ENCODE measurements at places on chromosomes 1 and 21.

DNA sequence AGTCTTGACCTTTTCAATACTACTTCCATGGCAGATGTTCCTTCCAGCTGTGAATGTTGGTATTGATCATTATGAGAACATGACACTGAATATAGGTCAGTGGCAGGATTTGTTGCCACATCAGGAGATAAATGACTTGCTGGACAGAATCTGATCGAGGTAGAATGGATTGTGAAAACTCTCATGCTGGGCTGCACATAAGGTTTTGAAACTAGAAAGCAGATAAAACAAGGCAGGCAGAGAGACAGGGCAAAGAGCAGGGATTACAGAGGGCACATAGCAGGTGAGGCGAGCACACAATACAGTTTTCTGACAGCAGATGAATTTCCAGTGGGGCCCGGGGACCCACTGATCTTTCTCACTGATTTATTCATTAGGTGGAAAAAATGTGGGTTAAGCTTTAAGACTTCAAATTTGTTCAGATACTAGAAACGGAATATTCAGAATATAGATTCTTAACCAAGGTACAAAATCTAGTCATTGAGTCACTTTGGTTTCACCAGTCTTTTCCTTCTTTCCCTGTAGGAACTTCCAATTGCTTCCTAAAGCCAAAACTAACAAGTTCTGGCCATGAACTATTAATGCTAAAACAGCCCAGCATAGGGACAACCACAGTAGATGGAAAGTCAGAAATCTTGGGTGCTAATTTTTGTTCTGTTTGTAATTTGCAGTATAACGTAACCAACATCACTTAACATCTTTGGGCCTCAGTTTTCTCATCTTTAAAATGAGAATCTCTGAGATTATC lies 296.0 kb upstream of the PTBP2 start:
- DNase-seq: no peak

DNA sequence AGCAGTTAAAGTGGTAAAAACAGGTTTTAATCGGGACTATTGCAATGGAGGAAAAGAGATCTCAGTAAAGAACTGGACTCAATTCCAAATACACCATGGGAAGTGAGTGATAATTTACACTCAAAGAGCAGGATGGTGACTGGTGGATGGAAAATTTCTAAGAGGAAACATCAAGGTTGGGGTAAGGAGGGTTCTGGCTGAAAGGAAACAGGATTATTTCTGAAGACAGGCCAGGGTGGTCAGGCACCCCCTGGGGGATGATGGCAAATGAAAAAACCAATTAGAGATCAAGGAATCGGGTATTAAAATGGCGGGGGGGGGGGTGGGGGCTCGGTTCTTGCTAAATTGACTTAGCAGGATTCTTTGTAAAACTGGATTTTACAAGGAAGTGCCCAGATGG lies 12.3 kb upstream of the HSD11B1 start:
- DNase-seq: no peak

DNA sequence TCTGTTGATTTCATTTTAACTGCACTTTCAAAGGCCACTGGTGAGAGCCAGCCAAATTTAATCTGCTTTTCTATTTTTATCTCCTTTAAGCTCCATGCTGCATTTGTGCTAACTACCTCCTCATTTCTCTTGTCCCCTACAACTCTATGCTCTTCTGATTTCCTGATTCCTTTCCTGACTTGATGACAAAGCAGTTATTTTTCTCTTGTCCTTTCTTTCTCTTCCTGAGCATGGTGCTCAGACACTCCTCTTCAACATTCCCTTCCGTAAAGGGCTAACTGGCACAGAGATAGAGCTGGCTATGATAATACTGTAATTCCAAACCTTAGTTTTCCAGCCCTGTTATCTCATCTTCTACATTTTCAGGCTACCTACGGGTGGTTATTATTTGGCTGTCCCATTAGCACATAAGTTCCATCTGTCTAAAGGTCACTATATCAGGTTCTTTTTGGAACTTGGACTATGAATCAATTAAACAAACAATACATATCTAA lies 6.8 kb upstream of the BCAS2 start:
- DNase-seq: no peak

DNA sequence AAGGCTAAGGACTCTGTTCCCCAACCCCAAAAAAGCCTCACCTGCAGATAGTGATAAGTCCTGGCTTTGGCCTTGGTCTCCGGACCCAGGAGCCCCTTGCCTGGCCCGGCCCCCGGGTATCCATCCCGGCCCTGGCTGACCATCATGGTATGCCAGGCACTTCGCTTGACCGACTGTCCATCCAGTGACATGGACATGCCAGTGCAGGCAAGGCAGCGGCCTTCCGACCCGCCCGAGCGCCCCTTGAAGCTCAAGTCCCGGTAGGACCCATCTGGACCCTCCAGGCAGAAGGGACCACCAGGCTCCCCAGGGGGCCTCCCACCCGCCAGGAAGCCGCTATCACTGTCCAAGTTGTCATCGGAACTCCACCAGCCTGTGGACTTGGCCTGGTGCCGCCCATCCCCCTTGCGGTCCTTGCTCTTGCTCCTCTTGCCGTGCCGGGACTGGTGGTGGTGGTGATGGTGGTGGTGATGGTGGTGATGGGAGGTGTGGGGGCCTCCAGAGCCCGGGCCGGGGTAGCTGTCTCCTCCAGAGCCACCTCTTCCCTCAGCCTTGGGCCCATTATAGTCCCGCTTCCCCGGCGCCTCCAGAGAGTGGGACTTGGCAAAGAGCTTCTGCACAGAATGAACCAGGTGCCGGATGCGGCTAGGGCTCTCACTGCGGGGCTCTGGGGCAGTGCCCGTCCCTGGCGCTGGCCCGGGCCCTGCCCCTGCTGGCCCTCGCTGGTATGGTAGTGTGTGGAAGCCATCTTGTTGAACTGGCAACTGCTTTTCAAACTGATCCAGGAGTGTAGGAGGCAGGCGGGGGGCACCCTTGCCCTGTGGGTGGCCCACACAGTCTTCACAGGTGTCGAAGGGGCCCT lies 25.0 kb downstream of the DLGAP3 start:
- DNase-seq: no peak

- DNase-seq: peak; percentile 91
Measured at GRCh38 chr1:16206547-16207317, 5.7 kb downstream of the ARHGEF19 start.

DNA sequence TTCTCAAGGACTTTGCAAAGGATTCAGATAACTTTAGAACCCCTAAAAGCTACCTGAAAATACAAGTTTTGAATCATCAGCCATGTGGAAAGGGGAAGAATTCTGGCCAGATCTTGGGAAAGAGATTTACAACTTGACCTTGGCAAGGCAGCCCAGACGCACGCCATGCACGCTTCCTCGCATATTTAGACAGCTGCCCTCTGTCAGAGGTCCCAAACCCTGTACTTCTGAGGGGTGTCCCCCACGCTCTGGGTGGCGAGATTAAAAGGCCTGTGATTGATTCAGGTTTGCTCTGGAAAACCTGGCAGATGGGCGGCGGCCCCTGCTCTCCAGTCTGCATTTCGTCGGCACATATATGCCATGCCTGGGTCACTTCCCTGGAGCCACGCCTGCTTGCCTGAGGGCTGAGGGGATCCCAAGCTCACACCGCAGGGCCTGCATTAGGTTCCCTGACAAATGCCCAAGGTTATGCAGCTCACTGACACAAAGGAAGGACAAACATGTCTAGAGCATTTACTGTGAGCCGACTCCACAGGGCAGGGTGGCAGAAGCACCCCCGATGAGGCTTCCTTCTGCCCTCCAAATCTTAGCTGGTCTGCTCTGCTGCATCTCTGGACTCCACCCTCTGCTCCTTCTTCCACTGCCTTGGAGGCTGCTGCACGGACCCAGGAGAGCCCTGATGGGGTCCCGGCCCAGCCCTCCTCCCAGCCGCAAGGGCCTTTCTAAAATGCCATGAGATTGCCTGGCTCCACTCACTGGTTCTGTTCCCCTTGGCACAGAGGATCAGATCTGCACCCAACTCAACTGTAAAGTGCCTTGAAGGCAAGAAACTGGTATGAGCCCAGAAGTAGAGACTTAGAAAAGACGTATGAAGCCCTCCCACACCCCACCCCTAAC lies 103.9 kb downstream of the BCAR3 start:
- no peak for DNase-seq

DNA sequence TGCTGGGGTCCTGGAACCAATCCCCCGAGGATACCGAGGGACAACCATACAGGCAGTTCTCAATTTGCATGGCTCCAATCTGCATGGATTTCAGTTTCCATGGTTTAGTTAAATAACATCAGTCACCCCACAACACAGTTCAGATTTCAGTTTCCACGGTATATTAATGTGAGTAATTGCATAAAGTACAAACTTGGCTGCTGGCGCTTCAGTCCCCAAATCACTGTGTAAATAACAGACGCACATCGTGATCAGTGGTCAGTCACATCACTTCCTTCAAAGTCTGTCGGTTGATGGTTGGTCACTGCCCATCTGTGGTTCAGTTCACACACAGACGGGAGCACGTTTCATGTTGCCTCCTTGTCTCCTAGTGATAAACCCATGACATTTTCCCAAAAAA lies 66.4 kb upstream of the LPGAT1 start:
- DNase-seq: peak; percentile 45

DNA sequence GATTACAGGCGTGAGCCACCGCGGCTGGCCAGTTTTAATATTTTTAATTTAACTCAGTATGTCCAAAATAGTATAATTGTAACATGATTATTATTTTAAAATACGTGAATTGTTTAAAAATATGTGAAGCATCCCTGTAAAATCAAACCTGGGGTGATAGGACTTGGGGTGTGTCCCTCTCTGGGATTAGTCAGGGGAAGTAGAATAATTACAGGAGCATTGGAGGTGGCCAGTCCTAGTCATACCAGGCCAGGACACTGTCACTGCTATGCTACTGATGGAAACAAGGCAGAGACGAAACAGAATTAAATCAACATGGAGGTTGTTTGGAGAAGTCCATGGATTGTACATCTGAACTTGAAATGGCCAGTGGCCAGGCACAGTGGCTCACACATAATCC lies 16.8 kb downstream of the SZRD1 start:
- no peak for DNase-seq

- DNase-seq: no peak
Measured at GRCh38 chr1:150106341-150106740, 38.8 kb downstream of the VPS45 start.

GRCh38 chr1:234559152-234559901 lies 50.7 kb downstream of the IRF2BP2 start:
- DNase-seq: peak; percentile 73

DNA sequence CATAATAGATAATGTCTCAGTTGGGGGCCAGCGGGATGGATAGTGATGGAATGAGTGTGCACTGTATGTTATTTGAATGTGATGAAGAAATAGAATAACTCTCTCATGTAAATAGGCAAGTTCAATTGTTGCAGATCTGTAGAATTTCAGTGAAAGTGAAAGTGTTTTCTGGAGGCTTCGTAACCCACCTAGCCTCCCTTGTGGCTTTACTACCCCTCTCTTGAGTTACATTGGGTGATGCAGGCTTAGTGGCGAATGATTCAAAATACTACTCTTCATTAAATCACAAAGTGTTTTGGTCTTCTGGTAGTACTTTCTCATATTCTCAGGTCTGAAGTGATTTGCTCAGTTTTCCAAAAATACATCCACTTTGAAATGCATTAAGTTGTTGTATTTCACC lies 411.9 kb downstream of the ZP4 start:
- DNase-seq: no peak

- no peak for DNase-seq
Measured at GRCh38 chr1:89347296-89347695, 16.6 kb upstream of the GBP6 start.

GRCh38 chr1:8873506-8874229 lies 4.8 kb downstream of the ENO1 start:
- DNase-seq: no peak

DNA sequence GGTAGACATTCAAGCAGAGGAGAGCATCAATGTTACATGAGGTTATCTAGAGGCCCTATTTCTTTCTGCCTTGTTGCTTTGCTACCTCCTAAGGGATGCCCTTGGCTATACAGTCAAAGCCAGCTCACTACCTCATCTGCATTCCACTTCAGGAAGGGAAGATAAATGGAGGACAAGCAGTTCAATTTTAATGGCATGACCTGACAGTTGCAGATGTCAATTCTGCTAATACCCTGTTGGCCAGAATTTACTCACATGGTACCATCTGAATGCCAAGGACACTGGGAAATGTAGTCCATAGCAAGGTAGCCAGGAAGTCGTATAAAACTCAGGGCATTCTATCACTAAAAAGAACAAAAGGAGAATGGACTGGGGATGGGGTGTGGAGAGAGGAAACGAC lies 31.5 kb downstream of the PALMD start:
- no peak for DNase-seq

DNA sequence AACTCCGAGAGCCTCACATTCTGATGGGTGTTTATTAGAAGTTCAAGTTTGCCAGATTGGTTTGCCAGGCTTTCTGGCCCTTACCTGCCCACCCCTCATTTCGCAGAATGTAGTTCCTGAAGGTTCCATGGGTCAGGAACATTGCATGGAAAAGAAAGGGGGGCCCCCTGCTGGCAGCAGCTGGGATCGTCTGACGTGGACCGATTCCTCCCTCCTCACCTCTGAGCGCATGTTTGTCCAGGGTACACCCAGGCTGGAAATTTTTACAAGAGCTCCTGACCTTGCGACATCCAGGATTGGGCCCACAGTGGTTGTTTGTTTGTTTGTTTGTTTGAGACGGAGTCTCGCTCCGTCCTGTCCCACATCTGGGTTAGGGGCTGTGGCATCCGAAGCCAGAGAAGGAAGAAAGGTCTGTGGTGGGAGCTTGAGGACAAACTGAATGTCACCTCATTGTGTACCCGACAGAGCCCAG lies 126.0 kb upstream of the TMEM51 start:
- DNase-seq: no peak

- no peak for DNase-seq
Measured at GRCh38 chr1:210415846-210416448, 87.2 kb downstream of the HHAT start.

DNA sequence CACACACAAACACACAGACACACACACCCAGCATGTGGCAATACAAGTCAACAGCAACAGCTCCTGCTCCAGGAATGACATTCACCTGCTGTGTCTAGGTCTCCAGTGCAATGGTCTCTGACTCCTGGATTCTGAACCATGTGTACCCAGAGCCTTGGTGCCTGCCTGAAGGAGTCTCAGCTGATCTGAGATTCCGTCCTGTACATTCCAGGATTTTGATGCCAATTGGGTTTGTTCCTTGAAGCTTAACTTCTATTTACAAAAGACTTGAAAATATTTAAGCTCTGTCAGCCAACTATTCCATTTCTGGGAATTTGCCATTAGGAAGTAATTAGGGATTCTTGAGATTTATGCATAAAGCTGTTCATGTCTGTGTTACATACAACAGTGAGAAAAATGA lies 85.4 kb upstream of the LRRC8D start:
- no peak for DNase-seq

Measured in NCI-H774 (cell line).